Stimulated activated CD4-positive, alpha-beta T cell treated with anti-CD3 and anti-CD28 coated beads, TNF-alpha, amount 100 ng/mL, for 4 hours (primary cell): ENCODE measurements at places on chromosomes 2 and 18.

- DNase-seq, result no peak
Measured at GRCh38 chr2:20198001-20198400, 26.9 kb downstream of the SDC1 start.

DNA sequence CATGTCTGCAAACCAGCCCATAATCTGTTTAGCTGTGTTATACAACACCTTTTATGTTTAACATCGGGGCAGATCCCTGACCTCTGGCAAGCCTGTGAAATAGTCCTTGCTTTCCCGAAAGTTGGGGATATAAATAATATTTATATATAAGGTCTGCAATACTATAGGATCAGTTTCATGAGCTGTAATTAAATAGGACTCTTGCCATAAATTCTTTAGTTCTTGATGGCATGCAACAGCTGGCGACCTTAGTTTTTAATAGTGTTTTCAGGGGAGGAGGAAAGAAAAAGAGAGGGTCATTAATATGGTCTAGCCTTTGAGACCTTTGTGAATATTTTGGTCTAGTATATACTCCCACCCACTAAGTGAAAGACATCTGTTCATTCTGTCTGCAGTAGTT lies 166.5 kb downstream of the MTX2 start:
- no peak for DNase-seq

GRCh38 chr2:234898534-234899053 lies 53.2 kb upstream of the SH3BP4 start:
- DNase-seq, result no peak

GRCh38 chr18:75857558-75857957 lies 430.1 kb upstream of the SMIM21 start:
- no peak for DNase-seq

GRCh38 chr2:193276560-193276959 lies 1081.8 kb upstream of the TMEFF2 start:
- DNase-seq, result no peak

- DNase-seq, result no peak
Measured at GRCh38 chr2:85110991-85111560, 22.1 kb upstream of the TCF7L1 start.

GRCh38 chr18:8616028-8616401 lies 6.8 kb downstream of the RAB12 start:
- DNase-seq, result no peak

DNA sequence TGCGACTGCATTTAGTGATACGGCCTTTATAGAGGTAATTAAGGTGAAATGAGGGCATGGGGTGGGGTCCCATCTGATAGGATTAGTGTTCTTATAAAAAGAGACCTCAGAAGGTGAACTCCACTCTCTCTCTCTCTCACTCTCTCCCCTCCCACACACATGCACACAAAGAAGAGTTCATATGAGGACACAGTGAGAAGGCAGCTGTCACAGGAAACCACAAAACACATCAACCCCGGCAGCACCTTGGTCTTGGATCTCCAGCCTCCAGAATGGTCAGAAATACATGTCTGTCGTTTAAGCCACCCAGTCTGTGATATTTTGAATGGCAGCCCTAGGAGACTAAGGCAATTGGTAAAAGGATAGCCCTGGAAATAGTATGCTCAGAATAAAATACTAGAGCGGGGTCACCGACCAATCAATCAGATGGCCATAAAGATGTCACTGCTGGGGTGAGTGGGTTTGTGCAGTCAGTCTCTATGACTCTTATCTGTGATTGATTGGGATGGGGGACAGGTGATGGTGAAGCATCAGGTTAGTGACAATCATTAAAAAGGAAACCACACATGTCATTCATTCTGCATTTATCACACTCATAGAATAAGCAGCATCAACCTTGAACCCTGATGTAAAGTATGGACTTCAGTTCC lies 118.9 kb upstream of the POU3F3 start:
- DNase-seq, result no peak

GRCh38 chr18:59639821-59640220 lies 57.4 kb downstream of the CCBE1 start:
- no peak for DNase-seq

DNA sequence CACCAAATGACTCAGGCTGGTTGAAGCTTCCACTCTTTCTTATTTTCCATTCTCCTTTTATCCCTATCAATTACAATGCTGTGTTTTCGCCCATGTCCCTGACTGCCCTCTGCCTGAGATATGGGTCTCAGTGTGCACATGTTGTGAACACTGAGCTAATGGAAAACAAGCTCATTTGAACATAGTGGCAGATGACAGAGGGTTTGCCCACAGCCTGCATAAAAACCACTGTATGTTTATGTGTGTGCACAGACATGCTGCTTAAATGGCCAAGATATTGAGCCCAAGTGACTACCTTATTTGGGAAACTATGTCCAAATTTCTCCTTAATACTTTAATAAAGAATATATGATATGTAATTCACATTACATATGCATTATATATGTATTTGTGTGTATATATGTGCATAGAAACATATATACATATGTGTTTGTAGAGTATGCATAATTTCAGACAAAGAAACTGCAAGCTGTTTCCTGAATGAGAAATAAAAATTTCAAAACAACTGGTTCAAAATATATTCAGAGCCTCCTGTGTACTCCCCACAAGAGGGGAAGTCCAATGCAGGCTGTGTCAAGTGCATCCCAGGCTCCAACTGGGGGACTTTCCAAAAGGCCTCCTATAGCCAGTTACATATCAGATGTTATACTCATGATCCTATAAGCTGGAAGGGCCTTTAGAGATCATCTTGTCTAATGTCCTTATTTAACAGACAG lies 92.7 kb upstream of the CD302 start:
- no peak for DNase-seq

- DNase-seq, result no peak
Measured at GRCh38 chr2:129319422-129319717, 660.1 kb upstream of the RAB6C start.

- DNase-seq, result no peak
Measured at GRCh38 chr18:11042247-11042646, 107.1 kb downstream of the PIEZO2 start.

GRCh38 chr2:208493186-208493585 lies 86.6 kb downstream of the PTH2R start:
- no peak for DNase-seq

GRCh38 chr2:4782647-4783046 lies 909.5 kb upstream of the SOX11 start:
- no peak for DNase-seq

GRCh38 chr2:127118467-127118866 lies 11.5 kb upstream of the BIN1 start:
- DNase-seq, result no peak

GRCh38 chr2:96623116-96623515 lies 15.0 kb downstream of the KANSL3 start:
- DNase-seq, result no peak

GRCh38 chr18:36419900-36420531 lies 122.5 kb downstream of the FHOD3 start:
- DNase-seq, result no peak

DNA sequence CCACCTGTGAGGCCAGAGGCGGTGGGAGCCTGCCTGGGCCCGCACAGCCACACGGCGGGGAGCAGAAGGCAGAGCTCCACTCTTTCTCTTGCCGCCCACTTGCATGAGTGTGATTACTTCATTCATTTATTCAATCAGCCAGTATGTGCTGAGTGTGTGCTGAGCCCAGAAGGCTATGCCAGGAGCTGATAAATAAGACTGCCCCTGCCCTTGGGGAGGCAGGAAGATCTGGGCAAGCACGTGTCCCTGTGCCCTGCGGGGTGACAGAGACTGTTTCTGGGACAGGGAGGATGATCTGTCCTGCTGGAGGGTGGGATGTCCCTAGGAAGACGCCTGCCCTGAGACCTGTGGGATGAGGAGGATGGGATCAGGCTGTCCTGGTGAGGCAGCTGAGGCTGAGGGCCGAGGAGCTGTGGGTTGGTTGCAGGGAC lies 250.8 kb downstream of the DYSF start:
- DNase-seq, result no peak

DNA sequence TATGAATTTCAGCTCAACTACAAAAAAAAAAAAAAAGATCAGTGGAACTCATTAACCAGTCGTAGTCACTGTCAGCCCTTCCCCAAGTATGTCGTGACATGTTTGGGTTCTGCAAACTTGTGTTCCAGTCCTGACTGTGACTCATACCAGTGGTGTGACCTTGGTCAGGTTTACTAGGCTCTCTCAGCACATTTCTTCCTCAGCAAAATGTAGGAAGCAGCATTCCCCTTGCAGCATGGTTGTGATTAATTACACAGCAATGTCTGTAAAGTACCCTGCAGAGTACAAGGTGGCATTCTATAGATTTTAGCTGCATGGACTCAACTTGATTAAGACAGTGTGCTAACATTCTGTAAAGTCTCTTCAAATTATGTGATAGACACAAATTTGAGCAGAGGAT lies 156.9 kb downstream of the LAMA1 start:
- DNase-seq, result no peak

GRCh38 chr2:230000118-230000841 lies 68.4 kb downstream of the SLC16A14 start:
- no peak for DNase-seq

GRCh38 chr2:200863782-200864175 lies 679 bp downstream of the CLK1 start:
- no peak for DNase-seq

DNA sequence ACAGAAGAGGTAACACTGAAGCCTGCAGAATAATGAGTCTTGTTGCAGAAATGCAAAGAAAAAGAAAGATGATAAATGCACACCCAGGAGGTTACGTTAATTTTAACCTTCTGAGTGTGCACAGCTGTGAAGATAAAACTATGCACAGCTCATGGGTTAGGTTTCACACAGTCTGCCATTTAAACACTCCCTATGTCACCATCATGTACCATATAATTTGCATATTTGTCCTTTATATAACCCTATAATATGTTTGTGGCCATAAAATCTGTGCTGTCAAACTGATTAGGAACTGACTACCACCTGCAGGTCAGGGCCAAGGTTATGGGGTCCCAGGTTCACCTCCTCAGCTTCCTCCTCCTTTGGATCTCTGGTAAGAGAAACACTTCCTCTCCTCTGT lies 205.5 kb downstream of the RPIA start:
- no peak for DNase-seq

GRCh38 chr2:85247610-85248009 lies 80.2 kb downstream of the TGOLN2 start:
- DNase-seq, result no peak
